WTC11 (cell line): ENCODE measurements at places on chromosomes 11 and 22.

GRCh38 chr11:61602775-61603569 lies 22.1 kb upstream of the SYT7 start:
- DNase-seq = no peak
- H3K4me1 ChIP-seq = peaks cover 29% of the 10 kb centered on the region
- no peak overlapping the region for H3K4me3 ChIP-seq
- no peak overlapping the region for H3K27ac ChIP-seq
- H3K36me3 ChIP-seq = no peaks in the 10 kb centered on the region
- H3K27me3 ChIP-seq = no peaks in the 10 kb centered on the region; the same call in 1 of the 2 replicates

DNA sequence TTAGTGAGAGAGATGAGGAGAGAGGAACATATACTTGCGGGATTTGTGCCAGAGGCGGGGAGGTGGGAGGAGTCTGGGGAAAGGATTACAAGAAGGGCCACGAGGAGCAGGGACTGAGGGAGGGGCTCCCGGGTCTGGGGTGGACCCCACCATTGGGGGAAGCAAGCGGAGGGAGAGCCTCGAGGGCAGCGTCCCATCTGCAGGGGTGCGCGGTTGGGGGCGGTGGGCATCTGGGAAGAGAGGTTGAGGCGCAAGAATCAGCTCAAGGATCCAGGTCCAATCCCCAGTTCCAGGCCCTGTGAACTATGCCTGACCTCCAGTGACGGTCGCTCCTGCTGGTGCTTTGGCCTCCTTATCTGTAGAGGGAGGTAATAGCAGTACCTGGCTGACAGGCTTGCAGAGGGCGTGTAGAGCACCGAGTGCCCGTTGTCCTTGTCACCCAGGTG lies 38.0 kb downstream of the ADAMTS15 start:
- peaks cover 3% of the 10 kb centered on the region; the same call in 1 of the 2 replicates for H3K27me3 ChIP-seq
- no peak overlapping the region for H3K4me3 ChIP-seq
- DNase-seq = no peak
- H3K36me3 ChIP-seq = peaks cover 2% of the 10 kb centered on the region; the same call in 1 of the 2 replicates
- no peak overlapping the region for H3K27ac ChIP-seq

DNA sequence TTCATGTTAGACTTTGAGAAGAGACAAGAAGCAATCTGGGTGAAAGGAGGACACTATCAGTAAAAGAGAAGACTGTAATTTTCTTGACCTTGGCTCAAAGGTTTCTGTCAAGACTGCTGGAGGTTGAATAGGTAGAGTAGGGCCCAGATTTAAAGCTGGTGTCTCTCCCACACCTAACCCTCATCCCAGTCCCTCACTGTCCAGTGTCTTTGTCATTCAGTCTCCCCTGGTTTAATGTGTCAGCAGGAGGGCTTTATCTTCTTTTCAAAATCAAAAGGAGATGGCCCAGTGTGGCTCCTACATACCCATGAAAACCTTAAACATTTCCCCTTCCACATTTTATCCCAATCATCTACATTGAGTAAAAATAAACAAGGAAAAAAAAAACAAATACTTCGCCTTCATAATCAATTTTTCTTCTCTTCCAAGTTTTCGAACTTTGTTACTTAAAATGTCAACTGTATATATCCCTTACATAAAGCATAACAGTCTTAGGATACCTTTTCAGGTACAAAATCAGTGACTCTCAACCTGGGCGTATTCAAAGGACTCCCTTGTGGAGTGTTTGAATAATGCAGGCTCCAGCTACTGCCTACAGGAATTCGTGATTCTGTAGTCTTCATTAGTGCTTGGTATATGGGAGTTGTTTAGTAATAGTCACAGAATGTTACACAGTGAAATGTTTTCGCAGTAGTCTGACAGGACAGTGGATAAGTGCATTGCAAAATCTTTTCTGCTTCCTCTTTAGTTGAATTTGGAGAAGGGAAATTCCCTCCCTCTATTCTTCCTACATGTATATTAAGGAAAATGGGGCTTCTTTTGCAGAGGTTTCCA lies 87.2 kb downstream of the FAT3 start:
- H3K4me3 ChIP-seq = peak overlapping the region; percentile 21
- H3K27ac ChIP-seq = peak overlapping the region; percentile 92
- no peaks in the 10 kb centered on the region for H3K27me3 ChIP-seq
- H3K36me3 ChIP-seq = no peaks in the 10 kb centered on the region
- DNase-seq = no peak

GRCh38 chr11:104704888-104705287 lies 193.4 kb downstream of the CASP12 start:
- DNase-seq = no peak
- H3K36me3 ChIP-seq = peaks cover 9% of the 10 kb centered on the region
- H3K27me3 ChIP-seq = no peaks in the 10 kb centered on the region

- peak overlapping the region; percentile 86 for H3K4me3 ChIP-seq
- H3K27ac ChIP-seq = 0 out of 2 replicates have a peak overlapping the region, but pooled peaks have one; percentile 10
- peaks cover 84% of the 10 kb centered on the region for H3K27me3 ChIP-seq
- H3K4me1 ChIP-seq = peaks cover 58% of the 10 kb centered on the region
These were observed 3.9 kb downstream of the TENM4 start for GRCh38 chr11:79436919-79437277.

- no peak overlapping the region for H3K4me3 ChIP-seq
- 0 out of 2 replicates have a peak overlapping the region, but pooled peaks have one; percentile 77 for H3K27ac ChIP-seq
- no peaks in the 10 kb centered on the region for H3K27me3 ChIP-seq
- peaks cover 13% of the 10 kb centered on the region for H3K4me1 ChIP-seq
These were observed 4.7 kb upstream of the TTC36 start for GRCh38 chr11:118522571-118523072.

DNA sequence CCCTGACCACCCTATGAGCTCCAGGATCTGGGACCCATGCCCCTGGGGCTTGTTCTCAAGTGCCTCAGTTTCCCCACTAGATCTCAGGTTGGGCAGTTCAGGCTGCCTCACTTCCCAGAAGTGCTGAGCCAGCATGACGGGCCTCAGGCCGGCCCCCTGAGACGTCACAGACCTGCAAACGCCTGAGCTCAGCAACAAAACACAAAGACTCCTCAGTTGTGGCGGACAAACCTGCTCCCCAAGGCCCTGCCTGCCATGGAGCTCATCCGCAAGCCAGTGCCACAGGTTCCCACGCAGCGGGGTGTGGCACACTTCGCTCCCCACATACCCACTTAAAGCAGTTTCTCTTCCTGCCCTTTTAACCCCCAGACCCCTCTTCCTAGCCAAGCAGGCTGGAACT lies 45.2 kb downstream of the NECTIN1 start:
- peaks cover 54% of the 10 kb centered on the region for H3K4me1 ChIP-seq
- peaks cover 16% of the 10 kb centered on the region for H3K36me3 ChIP-seq
- H3K27me3 ChIP-seq = no peaks in the 10 kb centered on the region
- no peak overlapping the region for H3K27ac ChIP-seq
- no peak for DNase-seq

GRCh38 chr11:65613091-65613928 lies 711 bp downstream of the MAP3K11 start:
- peaks cover 21% of the 10 kb centered on the region for H3K4me1 ChIP-seq
- H3K4me3 ChIP-seq = peak overlapping the region; percentile 91
- peaks cover 9% of the 10 kb centered on the region for H3K36me3 ChIP-seq
- H3K27ac ChIP-seq = 0 out of 2 replicates have a peak overlapping the region, but pooled peaks have one; percentile 27
- no peak for DNase-seq

DNA sequence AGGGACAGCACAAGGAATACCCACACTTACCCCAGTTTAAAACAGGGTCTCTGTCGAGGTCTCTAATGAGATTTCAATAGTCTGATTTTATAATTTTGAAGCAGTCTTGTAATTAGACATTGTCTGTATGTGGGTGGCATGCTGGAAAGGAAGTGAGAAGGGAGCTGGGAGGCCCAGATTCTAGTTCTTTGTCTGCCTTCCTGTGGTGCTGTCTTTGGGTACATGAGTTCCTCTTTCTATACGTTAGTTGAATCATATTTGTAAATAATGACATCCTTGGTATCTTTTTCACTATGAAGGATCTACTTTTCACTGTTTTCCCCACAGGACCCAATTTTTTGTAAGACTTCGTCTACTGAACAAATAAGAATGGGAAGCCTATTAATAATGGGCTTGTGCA lies 42.0 kb upstream of the TENM4 start:
- no peaks in the 10 kb centered on the region for H3K36me3 ChIP-seq
- no peak overlapping the region for H3K27ac ChIP-seq
- H3K4me3 ChIP-seq = no peak overlapping the region
- H3K27me3 ChIP-seq = peaks cover 20% of the 10 kb centered on the region
- H3K4me1 ChIP-seq = peaks cover 31% of the 10 kb centered on the region

DNA sequence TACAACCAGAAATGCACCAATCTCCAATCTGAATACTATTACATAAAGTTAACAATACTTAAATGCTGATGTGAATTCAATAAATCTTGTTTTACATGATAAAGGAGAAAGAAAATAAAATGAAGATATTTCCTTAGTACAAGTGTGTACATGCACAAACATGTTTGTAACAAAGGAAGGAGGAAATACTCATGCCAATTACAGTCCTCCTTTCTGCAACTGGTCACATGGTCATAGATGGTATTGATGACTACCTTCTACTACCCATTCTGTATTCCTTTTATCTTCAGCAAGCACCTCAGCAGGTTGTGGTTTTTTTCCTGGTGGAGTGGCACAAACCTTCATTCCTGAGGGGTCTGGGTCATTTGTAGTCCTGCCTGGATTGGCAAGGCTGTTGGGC lies 214.2 kb upstream of the GUCY1A2 start:
- no peak overlapping the region for H3K27ac ChIP-seq
- H3K36me3 ChIP-seq = peaks cover 7% of the 10 kb centered on the region
- no peaks in the 10 kb centered on the region for H3K4me1 ChIP-seq
- no peak for DNase-seq
- no peaks in the 10 kb centered on the region for H3K27me3 ChIP-seq
- H3K4me3 ChIP-seq = no peak overlapping the region

- H3K27ac ChIP-seq = no peak overlapping the region
- no peaks in the 10 kb centered on the region for H3K36me3 ChIP-seq
- no peak overlapping the region for H3K4me3 ChIP-seq
- DNase-seq = no peak
- 0 out of 2 replicates have a peak, but pooled peaks cover 2% of the 10 kb centered on the region for H3K4me1 ChIP-seq
- H3K27me3 ChIP-seq = no peaks in the 10 kb centered on the region; the same call in 1 of the 2 replicates
These were observed 174.9 kb upstream of the C11orf87 start for GRCh38 chr11:109247071-109247470.

DNA sequence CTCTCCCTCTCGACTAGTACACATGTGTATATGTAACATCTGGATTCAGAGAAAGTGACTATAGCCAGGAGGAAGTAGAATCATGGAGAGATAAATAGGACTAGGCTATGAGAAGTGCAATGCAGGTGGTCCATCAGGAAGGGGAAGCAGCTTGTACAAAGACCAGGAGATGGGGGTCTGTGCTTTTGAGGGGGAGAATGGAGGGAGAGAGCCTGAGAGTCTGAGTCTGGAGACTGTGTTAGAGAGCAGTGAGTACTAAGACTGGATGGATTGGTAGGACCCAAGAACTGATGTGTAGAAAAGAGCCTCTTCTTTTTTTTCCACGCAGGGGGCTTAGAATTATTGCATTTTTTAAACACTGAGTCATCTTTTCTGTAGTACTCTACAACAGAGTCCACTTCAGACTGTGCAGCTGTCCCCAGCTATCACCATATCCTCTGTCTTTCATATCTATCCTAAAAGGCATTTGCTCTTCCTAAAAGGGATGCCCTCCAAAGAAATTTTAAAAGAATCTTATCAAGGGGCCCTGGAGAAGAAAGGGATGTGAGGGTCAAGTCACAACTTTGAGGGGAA lies 80.4 kb downstream of the BDNF start:
- no peak for DNase-seq
- H3K27ac ChIP-seq = peak overlapping the region; percentile 11; the same call in 1 of the 2 replicates
- H3K4me3 ChIP-seq = no peak overlapping the region; the same call in 1 of the 2 replicates
- H3K36me3 ChIP-seq = peaks cover 87% of the 10 kb centered on the region
- H3K4me1 ChIP-seq = peaks cover 70% of the 10 kb centered on the region

- 0 out of 2 replicates have a peak, but pooled peaks cover 3% of the 10 kb centered on the region for H3K4me1 ChIP-seq
- no peak for DNase-seq
- no peak overlapping the region for H3K27ac ChIP-seq
- no peaks in the 10 kb centered on the region; the same call in 1 of the 2 replicates for H3K27me3 ChIP-seq
- H3K4me3 ChIP-seq = no peak overlapping the region
These were observed 193.3 kb downstream of the TRPC6 start for GRCh38 chr11:101390539-101390938.

- H3K4me3 ChIP-seq = peak overlapping the region; percentile 58
- DNase-seq = peak; percentile 62
- H3K27ac ChIP-seq = no peak overlapping the region
- H3K4me1 ChIP-seq = peaks cover 7% of the 10 kb centered on the region
- peaks cover 20% of the 10 kb centered on the region for H3K27me3 ChIP-seq
These were observed 105.2 kb upstream of the RRM1 start for GRCh38 chr11:3989276-3989920.

- no peak overlapping the region for H3K4me3 ChIP-seq
- no peaks in the 10 kb centered on the region for H3K36me3 ChIP-seq
- DNase-seq = no peak
- peaks cover 10% of the 10 kb centered on the region for H3K4me1 ChIP-seq
- no peak overlapping the region for H3K27ac ChIP-seq
These were observed 47.9 kb upstream of the IGSF9B start for GRCh38 chr11:134004496-134005172.

- peak overlapping the region; percentile 78 for H3K4me3 ChIP-seq
- no peak overlapping the region for H3K27ac ChIP-seq
- H3K4me1 ChIP-seq = peaks cover 37% of the 10 kb centered on the region
- peaks cover 8% of the 10 kb centered on the region for H3K36me3 ChIP-seq
- H3K27me3 ChIP-seq = peaks cover 53% of the 10 kb centered on the region
These were observed 40.0 kb upstream of the CREB3L1 start for GRCh38 chr11:46237248-46238077.

DNA sequence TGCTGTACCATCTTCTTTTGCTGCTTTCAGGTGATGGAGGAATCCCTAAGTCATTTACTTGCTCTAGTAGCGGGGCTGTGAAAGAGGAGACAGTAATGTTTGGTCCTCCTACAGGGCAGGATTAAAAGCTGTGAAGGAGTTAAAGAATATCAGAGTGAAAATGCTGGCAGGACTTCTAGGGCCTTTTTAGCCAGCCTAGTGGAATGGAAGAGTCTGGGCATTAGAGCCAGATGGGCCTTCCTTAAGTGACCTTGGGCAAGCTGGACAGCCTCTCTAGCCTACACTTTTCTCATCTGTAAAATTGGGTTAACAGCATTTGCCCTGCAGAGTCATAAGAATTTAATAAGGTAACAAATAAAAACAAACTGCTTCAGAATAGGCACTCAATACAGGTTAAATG lies 114.7 kb downstream of the RBFOX2 start:
- H3K36me3 ChIP-seq = no peaks in the 10 kb centered on the region
- peak overlapping the region; percentile 99 for H3K27ac ChIP-seq
- DNase-seq = no peak

GRCh38 chr11:122354025-122354697 lies 238.1 kb upstream of the BLID start:
- no peaks in the 10 kb centered on the region for H3K4me1 ChIP-seq
- peaks cover 4% of the 10 kb centered on the region; the same call in 1 of the 2 replicates for H3K36me3 ChIP-seq
- no peak overlapping the region for H3K4me3 ChIP-seq
- no peak overlapping the region for H3K27ac ChIP-seq

DNA sequence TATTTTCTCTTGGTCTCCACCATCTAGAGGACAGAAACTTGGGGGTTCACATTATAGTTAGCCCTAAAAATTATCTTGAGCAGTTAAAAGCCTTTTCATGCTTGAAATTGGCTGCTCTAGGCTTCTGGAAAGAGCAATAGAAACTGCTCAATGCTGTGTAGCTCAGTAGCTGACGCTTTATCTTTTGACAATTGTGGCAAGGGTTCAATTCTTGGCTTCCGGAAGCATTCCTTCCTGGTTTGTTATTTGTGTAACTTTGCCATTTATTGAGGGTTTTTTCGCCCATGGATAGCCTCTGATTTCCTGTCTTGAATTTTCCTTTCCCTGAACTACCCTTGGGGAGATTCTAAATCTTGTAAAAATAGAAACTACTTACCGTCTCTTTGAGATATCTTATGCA lies 10.3 kb upstream of the OR56A1 start:
- no peaks in the 10 kb centered on the region for H3K27me3 ChIP-seq
- H3K4me3 ChIP-seq = no peak overlapping the region
- no peak overlapping the region for H3K27ac ChIP-seq
- DNase-seq = no peak
- peaks cover 3% of the 10 kb centered on the region for H3K4me1 ChIP-seq
- no peaks in the 10 kb centered on the region for H3K36me3 ChIP-seq
